ENCODE measurements at places on chromosomes 7 and 10.

- peak; percentile 20 for DNase-seq
Measured at GRCh38 chr7:157228864-157229422, 90.2 kb downstream of the UBE3C start.

DNA sequence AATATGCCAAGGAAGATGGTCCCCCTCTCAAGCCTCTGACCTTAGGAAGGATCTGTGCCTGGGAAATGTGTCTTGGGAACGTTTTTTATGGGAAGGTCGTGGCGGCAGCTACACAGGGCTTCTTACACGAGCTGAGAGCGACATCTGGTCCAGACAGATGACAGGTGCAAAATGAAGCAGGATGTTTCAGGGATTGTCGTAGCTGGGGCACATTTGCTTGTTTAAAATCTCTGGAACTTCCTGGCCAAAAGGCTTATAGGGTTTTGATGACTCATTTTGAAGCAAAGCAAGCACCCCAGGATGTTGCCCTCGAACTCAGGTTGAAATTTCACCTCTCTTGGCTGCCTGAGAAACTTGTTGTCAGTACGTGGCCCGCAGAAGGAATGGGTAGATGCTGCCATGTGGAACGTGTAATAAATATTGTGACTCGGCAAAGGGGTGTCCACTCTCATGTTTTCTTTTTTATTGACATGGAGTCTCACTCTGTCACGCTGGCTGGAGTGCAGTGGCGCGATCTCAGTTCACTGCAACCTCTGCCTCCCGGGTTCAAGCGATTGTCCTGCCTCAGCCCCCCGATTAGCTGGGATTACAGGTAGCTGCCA, 117.5 kb downstream of the CAMK1D start:
- DNase-seq: no peak

GRCh38 chr10:86400705-86401587, 34.4 kb upstream of the GRID1 start:
- DNase-seq: peak; percentile 47

DNA sequence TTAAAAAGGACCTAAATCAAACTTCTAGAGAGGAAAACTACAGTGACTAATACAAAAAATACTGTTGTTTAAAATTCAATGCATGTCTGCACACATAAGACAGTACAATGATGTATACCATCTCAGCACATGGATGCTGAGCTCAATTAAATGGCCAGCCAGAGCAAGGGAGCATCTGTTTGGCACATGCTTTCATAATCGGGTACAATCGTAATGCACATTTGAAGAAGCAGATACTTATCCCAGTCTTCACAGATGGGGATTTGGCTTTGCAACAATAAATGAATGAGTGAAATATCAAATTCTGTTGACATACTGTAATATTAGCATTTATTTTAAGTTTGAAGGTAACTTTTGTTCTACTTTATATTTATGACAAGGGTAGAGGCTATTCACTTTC, 187.8 kb downstream of the CRPPA start:
- DNase-seq: no peak

DNA sequence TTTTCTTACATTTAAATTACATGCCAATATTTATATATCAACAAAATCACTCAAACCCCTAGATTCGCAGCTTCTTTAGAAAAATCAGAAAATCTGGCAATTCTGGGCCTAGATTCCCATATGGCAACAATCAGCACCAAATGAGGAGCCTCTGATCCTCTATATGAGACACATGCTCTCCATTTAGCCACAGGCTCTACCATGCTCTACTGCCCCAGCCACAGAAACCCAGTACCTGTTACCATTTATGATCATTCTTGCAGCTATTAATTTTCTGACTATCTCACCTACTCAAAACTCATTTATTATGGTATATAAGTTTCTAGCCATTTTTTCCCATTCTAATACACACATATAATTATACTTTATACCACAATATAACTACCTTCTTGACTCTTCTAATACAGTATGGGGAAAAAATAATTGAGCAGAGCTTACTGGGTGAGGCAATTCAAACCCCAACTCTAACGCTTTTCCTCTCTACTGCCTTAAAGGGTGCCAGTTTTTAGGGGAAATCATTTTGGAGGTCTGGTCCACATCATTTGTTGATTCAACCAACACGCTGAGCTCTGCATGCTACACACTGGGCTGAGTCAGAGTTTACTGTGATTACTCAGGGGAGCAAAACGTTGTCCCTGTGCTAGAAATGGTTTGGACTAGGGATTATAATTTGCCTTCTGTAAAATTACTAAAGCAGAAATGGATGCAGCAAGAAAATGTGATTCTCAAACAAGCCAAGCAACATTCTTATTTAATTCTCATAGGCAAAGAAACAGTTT, 11.6 kb downstream of the PDLIM1 start:
- DNase-seq: peak; percentile 87

- no peak for DNase-seq
Measured at GRCh38 chr10:127934383-127934782, 27.5 kb downstream of the PTPRE start.

GRCh38 chr7:13179775-13180523, 492.5 kb downstream of the ARL4A start:
- DNase-seq: no peak

DNA sequence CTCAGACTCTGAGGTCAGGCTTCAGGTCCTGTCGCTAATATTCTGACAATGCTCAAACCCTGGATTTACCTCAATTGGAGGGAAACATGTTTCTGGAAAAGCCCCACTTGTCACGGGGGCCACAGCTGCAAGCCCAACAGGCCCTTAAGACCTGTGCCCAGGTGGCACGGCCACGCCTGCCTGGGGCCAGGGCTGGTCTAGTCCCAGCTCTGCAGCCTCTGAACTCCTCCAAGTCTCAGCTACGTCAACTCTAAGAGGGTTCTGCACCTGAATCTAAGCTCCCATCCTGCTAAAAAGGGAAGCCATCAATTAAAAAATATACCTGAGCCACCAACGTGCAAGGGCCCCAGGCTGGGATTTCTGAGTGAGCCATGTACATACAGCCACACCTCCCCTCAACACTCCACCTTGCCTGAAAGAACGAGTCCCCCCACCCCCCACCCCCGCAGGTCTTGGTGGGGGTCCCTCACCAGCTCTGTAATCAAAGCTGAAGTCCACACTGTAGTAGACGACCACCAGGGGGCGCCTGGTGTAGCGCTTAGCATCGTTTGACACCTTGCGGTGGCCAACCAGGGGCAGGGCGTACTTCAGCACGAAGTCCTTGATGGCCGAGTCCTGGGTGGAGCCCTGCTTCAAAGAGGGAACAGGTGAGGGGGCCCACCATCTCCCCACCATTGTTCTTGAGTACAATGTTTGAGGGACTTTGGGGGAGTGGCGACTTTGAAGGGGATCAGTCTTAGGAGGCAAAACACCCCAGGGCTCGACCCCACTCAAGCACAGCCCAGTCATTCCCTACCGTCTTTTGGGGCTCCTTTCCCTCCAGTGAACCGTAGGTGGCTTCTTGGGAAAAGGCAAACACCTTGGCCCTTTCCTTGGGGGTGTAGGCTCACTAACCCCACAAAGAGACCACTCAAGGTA, 22.6 kb downstream of the PDIA4 start:
- peak; percentile 44 for DNase-seq

- DNase-seq: no peak
Measured at GRCh38 chr10:114051714-114052113, 8.0 kb downstream of the ADRB1 start.

DNA sequence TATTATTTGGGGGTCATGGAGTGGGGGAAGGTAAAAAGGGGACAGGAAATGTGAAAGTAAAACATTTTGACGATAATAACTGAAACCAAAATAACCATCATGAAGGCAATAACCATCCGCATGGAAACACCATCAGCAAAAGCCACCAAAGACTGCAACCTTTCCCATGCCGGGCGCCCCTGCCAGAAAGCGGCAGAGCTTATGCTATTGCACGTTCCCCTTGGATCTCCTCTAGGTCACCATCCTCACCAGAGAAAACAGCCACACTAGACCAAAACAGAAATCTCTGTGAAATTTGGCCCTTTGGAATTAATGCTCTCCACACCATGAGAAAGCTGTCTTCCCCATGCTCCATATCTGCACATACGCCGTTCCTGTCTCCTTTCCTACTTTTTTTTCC, 31.1 kb downstream of the DRGX start:
- no peak for DNase-seq

GRCh38 chr10:15141136-15142054, 27.1 kb downstream of the NMT2 start:
- no peak for DNase-seq

DNA sequence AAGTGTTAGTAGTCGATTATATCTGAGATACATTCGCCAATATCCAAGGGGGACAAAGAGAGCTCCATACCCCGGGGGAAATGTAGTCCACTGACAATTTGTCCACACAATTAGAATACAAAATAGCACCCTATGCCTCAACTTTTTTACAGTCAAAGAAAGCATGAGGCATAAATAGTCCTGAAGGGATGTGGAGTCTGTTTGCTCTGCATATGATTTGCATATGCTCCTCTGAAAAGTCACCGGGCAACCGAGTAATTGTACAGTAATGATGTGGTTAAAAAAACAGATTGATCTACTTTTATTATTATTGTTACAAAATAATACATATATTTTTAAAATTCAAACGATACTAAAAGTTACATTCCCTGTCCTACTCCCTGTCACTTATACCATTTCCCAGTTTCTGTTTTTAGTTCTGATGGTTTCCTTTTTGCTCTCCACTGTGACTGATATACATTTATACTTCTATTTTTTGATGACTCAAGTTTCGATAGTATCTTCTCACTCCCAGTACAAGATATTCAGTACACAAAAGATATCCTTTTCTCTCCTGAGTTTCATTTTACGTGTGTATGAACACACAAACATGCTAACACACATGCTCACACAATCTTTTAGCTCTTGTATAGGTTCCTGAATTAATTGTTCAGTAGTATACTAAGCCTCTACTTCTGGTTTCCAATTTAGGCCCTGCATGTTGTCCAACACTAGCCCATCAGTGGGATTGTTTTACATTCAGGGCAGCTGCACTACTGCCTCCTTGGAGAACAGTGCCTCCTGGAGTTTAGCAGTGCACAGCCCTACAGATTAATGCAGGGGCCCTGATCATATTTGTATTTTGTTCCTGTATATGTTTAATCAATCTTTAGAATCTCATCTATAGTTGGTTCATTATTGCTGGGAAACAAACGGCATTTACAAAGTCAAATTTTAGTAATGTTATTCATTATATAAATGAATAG, 130.9 kb downstream of the TES start:
- DNase-seq: peak; percentile 18

DNA sequence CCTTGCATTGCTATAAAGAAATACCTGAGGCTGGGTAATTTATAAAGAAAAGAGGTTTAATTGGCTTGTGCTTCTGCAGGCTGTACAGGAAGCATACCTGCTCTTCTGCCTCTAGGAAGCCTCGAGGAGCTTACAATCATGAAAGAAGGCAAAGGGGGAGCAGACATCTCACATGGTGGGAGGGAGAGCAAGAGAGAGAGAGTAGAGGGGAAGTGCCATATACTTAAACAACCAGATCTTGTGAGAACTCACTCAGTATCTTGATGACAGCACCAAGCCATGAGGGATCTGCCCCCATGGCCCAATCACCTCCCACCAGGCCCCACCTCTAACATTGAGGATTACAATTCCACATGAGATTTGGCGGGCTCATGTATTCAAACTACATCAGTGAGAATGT, 79.1 kb upstream of the HECW1 start:
- no peak for DNase-seq

DNA sequence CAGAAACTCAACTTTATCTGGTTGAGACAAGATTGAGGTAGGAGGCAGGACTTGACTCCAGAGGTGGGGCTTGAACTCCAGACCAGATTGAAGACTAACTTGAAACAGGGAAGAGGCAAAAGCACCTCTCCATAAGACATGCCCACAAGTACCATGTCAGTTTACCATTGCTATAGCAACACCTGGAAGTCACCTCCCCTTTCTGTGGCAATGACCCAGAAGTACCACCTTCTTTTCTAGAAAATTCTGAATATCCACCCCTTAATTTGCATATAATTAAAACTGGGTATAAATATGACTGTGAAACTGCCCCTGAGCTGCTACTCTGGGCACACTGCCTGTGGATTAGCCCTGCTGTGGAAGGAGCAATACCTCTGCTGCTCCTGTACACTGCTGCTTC, 4.9 kb upstream of the TOMM7 start:
- no peak for DNase-seq

DNA sequence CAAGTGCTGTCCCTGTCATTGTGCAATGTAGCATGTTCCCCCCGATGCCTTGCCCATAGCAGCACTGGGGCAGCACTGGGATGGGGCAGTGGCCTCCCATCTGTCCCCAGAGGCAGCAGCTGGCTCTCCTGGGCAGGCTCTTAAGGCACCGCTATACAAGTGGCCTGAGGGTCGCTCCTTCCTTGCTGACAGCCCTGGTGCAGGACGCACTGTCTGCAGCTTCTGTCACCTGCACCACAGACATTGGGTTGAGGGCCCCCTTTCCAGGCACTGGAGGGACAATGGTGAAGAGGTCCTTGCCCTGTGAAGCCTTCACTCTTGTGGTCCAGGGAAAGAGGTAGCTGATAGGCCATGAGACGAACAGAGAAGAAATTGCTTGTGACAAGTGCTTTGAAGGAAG, 10.6 kb downstream of the CPSF4 start:
- DNase-seq: no peak

DNA sequence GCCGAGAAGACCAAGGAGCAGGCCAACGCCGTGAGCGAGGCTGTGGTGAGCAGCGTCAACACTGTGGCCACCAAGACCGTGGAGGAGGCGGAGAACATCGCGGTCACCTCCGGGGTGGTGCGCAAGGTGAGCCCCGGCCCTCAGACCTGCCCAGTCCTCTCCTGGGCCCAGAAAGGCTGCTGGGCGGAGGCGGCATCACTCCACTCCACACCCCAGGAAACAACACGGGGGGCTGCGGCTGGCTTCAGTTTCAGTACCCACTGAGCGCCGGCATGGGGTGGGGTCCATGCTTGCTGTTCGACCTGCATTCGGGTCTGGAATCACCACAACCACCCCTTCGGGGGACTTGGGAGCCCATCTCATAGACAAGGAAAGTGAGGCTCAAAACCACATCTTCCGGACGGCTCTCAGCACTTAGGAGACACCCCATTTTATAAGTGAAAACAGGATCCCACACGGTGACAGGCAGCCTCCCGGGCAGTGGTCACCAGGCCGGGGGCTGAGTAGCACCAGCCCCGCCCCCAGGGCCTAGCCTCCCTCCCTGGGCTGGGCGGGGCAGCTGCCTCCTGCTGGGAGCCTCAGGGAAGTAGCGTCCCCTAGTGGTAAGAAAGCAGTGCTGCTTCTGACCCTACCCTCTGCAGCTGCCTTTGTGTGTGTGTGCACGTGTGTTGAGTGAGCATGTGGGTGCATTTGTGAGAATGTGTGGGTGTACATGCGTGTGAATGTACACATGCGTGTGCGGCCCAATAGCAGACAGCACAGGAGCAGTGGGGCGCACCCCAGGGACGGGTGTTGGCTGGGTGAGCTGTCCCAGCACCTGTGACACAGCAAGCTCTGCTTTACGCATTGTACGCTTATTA, 1.8 kb downstream of the SNCG start:
- peak; percentile 61 for DNase-seq

GRCh38 chr10:113382691-113383090, 170.2 kb upstream of the HABP2 start:
- DNase-seq: no peak

GRCh38 chr10:116427671-116428070, at the start of gene PNLIPRP3:
Gene PNLIPRP3 (plus strand): TSS chr10:116427847. CDS start chr10:116428013, 166 bp downstream.
- peak; percentile 85 for DNase-seq

All from bronchial epithelial cell (primary cell).